AG09319 (cell line): ENCODE measurements at places on chromosomes 12 and 14.

- no peak for DNase-seq
Observed at GRCh38 chr14:92397150-92397952, 74.4 kb downstream of the SLC24A4 start.

DNA sequence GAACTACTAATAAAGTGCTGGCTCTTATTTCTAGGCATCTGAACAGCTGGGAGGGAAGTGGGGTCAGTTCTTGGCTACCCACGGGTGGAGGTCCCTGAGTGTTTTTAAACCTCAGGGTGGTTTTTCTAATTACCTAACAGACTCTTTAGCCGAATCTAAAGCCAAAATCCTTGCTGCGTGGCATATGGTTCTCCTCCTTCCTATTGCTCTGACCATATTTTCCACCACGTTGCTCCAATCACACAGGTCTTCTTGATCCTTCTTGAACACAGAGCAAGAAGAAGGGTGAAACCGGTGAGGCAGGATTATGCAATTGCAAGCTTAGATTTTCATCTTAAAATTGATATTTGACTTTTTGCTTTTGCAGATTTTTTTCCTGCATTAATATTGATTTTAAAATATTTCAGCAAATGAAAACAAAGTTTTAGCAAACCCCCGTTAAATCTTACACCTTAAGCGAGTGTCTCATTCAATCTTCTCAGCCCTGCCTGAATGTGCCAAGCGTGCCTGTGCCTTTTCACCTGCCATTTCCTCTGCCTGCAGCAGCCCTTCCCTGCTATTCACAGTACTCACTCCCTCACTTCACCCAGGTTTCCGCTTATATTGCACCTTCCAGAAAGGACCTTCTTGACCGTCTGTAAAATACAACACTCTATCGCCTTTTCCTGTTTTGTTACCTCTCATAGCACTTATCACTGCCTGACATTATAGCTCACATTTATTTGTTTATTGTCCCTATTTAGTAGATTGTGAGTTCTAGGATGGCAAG, 506.0 kb downstream of the DIO2 start:
- DNase-seq, result no peak

DNA sequence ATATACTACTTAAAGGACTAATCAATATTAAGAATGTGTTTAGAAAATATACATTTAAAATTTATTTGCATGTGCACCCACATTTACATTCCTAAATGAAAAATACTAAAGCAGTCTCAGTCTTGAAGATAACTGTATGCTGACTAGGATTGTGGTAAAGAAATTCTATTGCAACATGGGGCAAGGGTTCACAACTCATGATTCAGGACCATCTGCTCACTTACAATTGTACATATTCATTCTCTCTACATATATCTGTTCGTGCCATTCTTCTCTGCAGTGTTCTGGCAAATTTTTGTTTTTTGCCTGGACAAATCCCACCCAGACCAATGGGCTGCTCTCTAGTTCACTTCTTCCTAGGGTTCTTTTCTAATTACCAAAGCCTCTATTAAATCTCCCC, 417.2 kb upstream of the NOVA1 start:
- DNase-seq, result no peak

DNA sequence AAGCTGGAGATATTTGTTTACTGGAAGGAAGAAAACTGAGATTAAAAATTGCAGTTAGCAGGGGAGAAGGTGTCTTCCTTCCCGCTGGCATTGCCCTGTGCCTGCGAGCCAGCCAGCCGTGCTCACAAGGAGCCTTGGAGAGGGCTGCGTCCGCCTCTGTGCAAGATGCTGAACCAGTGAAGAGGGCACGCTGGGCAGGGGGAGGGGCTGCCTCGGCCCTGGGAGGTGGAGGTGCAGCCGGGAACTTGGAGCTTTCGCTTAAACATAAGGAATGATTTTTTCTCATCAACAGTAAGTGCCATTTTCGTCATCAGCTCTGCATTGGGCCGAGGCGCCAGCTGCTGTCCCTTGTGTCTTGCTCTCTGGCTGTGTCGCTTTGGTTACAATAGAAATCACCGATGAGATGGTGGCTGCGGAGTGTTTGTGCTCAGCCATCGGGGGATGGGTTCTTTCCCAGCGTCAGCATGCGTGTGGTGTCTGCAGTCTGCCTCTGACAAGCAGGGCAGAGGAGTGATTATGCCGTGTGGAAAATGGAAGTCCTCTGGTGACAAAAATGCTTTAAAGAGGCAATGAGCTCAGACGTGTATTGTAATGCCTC, 97.3 kb downstream of the ESR2 start:
- no peak for DNase-seq

- no peak for DNase-seq
Observed at GRCh38 chr12:105813201-105813600, 325.6 kb downstream of the NUAK1 start.

- no peak for DNase-seq
Observed at GRCh38 chr12:79978692-79979091, 43.8 kb upstream of the PPP1R12A start.

GRCh38 chr12:116984098-116984497, 73.3 kb downstream of the FBXW8 start:
- no peak for DNase-seq

- no peak for DNase-seq
Observed at GRCh38 chr14:77088219-77088618, 9.8 kb upstream of the CIPC start.

GRCh38 chr14:65433646-65434045, 21.1 kb downstream of the FUT8 start:
- no peak for DNase-seq

GRCh38 chr12:67276421-67276820, 7.3 kb downstream of the CAND1 start:
- no peak for DNase-seq

- no peak for DNase-seq
Observed at GRCh38 chr12:76006028-76006925, 25.3 kb downstream of the PHLDA1 start.

GRCh38 chr12:97545804-97546203, 83.2 kb downstream of the RMST start:
- no peak for DNase-seq

DNA sequence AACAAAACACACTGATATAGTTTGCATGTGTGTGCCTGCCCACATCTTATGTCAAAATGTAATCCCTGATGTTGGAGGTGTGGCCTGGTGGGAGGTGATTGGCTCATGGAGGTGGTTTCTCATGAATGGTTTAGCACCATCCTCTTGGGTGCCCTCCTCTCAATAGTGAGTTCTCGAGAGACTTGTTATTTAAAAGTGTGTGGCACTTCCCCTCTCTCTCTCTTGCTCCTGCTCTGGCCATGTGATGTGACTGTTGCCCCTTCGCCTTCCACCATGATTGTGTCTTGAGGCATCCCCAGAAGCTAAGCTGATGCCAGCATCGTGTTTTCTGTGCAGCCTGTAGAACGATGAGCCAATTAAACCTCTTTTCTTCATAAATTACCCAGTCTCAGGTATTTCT, 454.1 kb upstream of the DCN start:
- no peak for DNase-seq

DNA sequence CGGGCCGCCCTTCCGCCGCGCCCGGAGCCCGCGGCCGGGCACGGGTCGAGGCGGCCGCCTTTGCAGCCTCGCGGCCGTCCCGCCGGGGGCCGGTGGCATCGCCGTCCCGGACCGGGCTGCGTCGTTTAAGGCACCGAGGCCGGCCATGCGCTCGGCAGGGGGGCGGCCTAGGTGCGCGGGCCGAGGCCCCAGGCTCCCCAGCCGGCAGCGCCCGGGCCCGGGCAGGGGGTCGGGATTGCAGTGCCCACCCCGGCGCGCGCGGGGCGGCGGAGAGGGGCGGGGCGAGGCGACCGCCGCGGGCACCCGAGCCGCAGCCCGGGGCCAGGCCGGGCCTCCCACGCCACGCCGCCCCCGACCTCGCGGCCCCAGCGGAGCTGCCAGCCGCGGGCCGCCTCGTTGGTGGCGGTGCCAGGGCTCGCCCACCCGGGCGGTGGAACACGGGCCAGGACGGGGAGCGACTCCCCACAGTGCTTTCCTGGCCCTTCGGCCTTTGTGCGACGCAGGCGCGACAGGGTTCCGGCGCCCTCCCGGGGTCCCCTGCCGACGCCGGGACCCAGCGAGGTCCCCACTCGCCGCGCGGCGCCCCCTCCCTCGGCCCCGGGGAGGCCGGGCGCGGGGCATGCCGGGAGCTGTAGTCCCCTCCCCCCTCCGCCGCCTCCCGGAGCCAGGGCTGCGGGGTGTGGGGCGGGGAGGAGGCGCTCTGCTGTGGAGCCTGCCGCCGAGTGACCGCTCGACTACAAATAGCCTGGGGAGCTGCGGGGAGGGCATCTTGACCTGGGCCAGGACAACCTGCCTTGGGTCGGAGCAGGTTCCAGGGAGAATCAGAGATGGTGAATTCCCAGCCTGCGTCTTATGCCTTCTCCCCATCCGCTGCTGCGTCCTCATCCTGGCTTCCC, 769 bp downstream of the FKBP4 start:
- no peak for DNase-seq

DNA sequence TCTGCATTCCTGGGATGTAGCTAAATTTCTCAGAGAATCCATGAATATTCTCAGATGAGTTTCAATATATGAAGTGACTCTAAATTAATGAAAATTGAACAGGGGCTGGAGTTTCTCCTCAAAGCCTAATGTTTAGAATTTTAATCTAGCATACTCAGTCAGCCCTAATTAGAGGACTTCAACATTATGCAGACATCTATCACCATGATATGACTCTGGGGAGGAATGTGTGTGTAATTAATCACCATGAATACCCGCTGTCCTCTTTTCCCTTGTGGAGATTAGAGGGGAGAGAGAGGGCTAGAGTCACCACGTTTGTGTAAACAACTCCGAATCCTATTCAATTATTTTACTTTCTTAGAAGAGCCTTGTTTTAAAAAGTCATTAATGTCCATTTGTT, 698.6 kb upstream of the MDGA2 start:
- DNase-seq, result no peak

DNA sequence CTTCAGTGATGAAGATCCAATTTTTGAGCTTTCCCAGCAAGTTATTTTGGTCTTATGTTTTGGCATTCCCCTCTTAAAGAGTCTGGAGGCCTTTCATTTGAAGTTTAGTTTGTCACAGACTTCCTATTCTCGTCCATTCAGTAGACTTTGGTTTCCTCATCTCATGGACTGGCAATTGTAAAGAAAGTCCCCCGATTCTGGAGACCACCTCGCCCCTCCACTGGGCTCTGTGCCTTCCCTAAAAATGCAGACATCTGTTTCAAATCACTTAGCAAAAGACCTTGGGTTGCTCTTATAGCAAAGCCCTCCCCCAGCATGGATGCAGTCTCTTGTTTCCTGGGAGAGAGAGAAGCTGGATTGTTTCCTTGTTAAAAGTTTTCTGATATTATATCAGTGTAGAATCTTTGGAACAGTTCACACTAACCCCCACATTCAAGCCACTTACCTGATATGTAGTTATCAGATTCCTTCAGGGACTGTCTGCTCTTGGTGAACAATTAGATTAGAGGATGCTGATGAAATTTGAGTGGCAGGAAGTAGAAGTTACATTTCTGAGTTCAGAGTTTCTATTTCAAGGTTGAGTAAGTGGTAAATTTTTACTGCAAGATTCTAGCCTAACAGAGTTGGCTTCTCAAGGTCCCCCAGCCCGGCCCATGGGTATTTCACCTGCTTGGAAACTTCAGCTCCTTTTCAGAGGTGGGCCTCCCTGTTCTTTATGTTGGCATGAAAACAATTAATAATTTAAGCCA, 56.3 kb downstream of the PLXNC1 start:
- DNase-seq, result no peak

GRCh38 chr14:81710232-81710845, 176.7 kb upstream of the SEL1L start:
- DNase-seq, result no peak

DNA sequence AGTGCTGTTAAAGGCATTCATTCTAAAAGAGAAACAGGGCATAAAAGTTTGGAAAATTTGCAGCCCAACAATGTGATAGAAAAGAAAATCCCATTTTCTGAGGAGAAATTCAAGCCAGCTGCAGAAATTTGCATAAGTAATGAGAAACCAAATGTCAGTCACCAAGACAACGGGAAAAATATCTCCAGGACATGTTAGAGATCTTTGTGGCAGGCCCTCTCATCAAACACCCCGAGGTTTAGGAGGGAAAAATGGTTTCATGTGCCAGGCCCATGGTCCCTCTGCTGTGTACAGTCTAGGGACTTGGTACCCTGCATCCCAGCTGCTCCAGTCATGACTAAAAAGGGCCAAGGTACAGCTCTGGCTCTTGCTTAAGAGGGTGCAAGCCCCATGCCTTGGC, 251.0 kb upstream of the FAR2 start:
- DNase-seq, result no peak

- no peak for DNase-seq
Observed at GRCh38 chr12:109624467-109624866, 50.9 kb downstream of the MVK start.

DNA sequence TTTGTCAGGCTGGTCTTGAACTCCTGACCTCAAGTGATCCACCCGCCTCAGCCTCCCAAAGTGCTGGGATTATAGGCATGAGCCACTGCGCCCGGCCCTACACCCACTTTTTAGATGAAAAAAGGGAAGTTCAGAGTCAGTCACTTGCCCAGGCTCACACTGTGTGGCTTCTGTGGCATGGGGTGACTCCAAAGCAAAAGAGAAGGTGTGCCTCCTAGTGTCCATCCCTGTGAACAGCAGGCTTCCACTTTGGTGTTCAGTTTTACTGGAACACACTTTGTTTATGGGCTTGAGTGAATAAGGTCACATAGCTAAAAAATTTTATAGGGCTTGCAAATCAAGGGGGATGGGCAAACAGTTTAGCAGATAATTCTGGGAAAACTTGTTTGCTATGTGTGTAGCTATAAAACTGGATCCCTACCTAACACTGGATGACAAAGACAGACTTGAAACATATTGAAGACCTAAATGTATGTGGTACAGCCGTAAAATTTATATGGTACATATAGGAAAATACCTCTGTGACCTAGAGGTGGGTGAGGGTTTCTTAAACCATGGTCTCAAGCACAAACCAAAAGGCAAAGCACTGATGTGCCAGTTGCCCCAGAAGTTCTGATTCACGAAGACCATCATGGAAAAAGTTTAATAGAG, 54.9 kb downstream of the EID3 start:
- DNase-seq, result no peak

DNA sequence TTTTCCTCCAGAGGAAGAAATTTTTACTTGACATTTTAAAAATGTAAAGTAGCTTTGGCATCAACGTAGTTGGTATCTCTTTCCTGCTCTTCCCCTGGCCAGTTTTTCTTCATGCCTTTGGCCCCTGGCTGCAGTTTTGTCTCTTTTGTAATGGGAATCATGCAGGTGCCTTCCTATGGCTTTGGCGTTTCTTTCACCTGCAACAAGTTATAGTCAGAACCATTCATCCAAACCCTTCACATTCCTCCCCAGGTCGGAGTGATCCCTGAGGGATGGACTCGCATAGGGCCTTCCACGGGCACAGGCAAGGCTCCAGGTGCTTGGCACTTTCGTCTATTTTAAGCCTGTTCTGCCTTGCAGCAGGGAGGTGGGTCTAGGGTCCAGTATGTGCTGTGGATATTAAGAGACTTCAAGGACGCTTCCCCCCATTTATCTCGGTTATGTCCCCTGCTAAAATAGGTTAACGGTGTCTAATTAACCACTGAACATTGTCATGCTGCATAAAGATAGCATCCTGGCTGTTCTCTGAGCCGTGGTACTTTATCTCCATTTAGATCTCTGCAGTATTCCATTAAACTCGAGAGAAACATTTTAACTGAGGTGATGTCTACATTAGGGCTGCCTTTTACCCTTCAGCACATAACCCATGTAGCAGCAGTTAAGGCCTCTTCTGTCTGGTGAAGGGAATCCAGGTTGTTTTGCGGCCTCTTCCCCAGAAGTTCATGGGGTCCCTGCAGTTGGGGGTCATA, 66.3 kb downstream of the IFT43 start:
- DNase-seq, result no peak
